ENCODE measurements at places on chromosomes 5 and 9. TPM values are rescaled to one million over a fixed set of nuclear protein-coding genes. Genes with fewer than 3 reads are reported as not detected.

DNA sequence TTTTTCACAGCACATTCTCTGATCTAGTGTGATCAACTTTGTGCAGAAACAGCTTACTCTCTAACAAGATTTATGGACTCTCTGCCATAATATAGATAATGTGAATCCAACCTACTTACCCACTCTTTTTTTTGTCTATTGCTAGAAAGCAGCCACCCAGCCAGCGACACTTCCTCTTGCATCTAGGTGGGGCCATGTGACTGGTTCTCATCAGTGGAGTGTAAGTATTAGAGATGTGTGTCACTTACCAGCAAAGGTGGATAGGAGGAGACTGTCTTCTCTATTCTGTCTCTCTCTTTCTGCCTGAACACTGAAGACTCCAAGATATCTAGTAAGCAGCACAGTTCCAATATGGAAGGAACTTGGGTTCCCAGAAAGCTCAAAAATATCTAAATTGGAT is 174.8 kb downstream of the MCTP1 start:
- H3K27ac ChIP-seq, result no peak overlapping the region
- H3K4me3 ChIP-seq, result no peak overlapping the region
- no peak for DNase-seq
- no peaks in the 10 kb centered on the region for H3K4me1 ChIP-seq
- H3K36me3 ChIP-seq, result no peaks in the 10 kb centered on the region

DNA sequence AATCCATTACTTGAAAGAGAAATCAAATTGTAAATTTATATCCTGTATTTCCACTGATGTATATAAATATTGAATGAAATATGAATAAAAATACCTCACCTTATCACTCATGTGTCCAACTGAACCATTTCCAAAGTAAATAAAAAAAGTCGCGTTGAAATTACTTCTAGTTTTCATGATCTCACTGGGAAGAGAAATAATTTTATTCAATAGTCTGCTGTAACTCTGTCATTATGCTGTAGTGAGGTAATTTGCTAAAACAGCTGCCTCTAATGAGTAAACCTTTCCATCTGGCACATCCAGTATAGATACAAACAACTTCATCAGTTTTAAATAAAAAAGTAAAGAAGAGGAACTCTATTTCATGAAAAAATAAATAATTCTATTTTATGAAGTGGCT is 611.5 kb downstream of the ZNF608 start:
- no peak for DNase-seq
- no peaks in the 10 kb centered on the region for H3K36me3 ChIP-seq
- H3K27ac ChIP-seq, result no peak overlapping the region
- H3K4me1 ChIP-seq, result no peaks in the 10 kb centered on the region
- H3K4me3 ChIP-seq, result no peak overlapping the region

DNA sequence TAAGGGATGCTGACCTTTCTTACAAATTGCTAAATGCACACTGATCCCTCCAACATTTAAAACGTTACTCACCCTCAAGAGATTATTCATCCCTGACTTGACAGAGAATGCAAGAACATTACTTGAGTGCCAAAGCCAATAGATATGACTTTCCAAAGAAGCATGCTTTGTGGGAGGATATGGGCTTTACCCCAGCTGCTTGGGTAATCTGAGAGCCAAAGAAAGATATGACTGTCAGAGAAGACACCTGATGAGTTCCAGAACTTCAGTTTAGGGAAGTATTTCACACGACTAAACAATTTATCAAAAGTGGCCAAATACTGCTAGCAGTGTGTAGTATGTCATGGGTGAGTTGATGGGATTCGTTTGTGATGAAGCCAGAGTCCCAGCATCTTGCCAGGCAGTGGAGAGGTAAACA is 7.4 kb upstream of the SPDL1 start:
- H3K4me1 ChIP-seq, result no peaks in the 10 kb centered on the region
- H3K27me3 ChIP-seq, result peaks cover 67% of the 10 kb centered on the region
- no peaks in the 10 kb centered on the region for H3K36me3 ChIP-seq
- H3K4me3 ChIP-seq, result no peak overlapping the region
- no peak for DNase-seq

The PCDH12 gene
- 1.9 TPM for total RNA-seq

The MARCHF6 gene
- total RNA-seq, result 27.6 TPM

The DRD1 gene
- total RNA-seq, result not detected

The HSPA4 gene
- total RNA-seq, result 61.8 TPM

The N4BP3 gene
- 14.7 TPM for total RNA-seq

- H3K27ac ChIP-seq, result no peak overlapping the region
- H3K36me3 ChIP-seq, result no peaks in the 10 kb centered on the region
- no peak for DNase-seq
- no peaks in the 10 kb centered on the region for H3K4me1 ChIP-seq
- H3K4me3 ChIP-seq, result no peak overlapping the region
Observed at GRCh38 chr9:112925058-112925641, 34.5 kb upstream of the SLC46A2 start.

- H3K4me3 ChIP-seq, result no peak overlapping the region
- H3K36me3 ChIP-seq, result no peaks in the 10 kb centered on the region
- H3K4me1 ChIP-seq, result peaks cover 24% of the 10 kb centered on the region
- no peaks in the 10 kb centered on the region for H3K27me3 ChIP-seq
Observed at GRCh38 chr9:16680541-16680940, 189.9 kb downstream of the BNC2 start.

The SLC46A2 gene
- total RNA-seq, result 0.09 TPM

The KIF27 gene
- total RNA-seq, result 4.2 TPM

DNA sequence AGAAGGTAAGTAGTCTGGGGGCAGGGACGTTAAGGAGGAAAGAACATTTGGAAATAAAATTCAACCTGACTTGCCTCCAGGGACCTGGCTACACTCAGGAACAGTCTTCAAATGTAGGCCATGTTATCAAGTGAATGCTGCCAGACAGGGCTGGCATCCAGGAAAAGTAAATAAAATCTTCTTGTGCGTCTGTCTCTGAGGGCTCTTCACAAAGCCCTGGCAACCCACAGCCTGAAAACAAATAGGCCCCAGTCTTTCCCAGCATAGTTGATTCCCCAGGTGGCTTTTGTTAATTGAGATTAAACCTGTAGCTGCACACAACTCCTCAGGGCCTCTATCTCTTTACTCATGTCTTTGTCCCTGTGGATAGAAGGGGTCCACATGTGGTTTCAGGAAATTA is 55.4 kb downstream of the STK32A start:
- H3K4me1 ChIP-seq, result no peaks in the 10 kb centered on the region
- H3K27ac ChIP-seq, result no peak overlapping the region
- H3K36me3 ChIP-seq, result no peaks in the 10 kb centered on the region
- no peak for DNase-seq
- no peak overlapping the region for H3K4me3 ChIP-seq

GRCh38 chr9:97633859-97634490 is 354 bp downstream of the NCBP1 start:
- H3K4me3 ChIP-seq, result peak overlapping the region; percentile 86
- H3K36me3 ChIP-seq, result no peaks in the 10 kb centered on the region
- H3K27me3 ChIP-seq, result no peaks in the 10 kb centered on the region
- peak overlapping the region; percentile 99 for H3K27ac ChIP-seq
- peaks cover 32% of the 10 kb centered on the region for H3K4me1 ChIP-seq
- no peak for DNase-seq

GRCh38 chr5:178895615-178896571 is at the start of gene ZFP2:
Gene ZFP2 (plus strand): TSS chr5:178895913. CDS start chr5:178931314, 35,401 bp downstream.
- no peaks in the 10 kb centered on the region for H3K36me3 ChIP-seq
- no peaks in the 10 kb centered on the region for H3K27me3 ChIP-seq
- peak within 1 kb of the TSS; percentile 81 for H3K27ac ChIP-seq
- no peaks in the 10 kb centered on the region for H3K4me1 ChIP-seq
- no peak for DNase-seq

GRCh38 chr9:130884542-130885483 is 11.8 kb downstream of the QRFP start:
- no peak for DNase-seq
- no peaks in the 10 kb centered on the region for H3K27me3 ChIP-seq
- peaks cover 8% of the 10 kb centered on the region for H3K4me1 ChIP-seq
- peaks cover 48% of the 10 kb centered on the region for H3K36me3 ChIP-seq
- no peak overlapping the region for H3K4me3 ChIP-seq
- H3K27ac ChIP-seq, result peak overlapping the region; percentile 72

- H3K4me1 ChIP-seq, result no peaks in the 10 kb centered on the region
- H3K27ac ChIP-seq, result no peak overlapping the region
- H3K4me3 ChIP-seq, result no peak overlapping the region
- peaks cover 99% of the 10 kb centered on the region for H3K27me3 ChIP-seq
Observed at GRCh38 chr5:176697934-176698538, 50.8 kb downstream of the TSPAN17 start.

DNA sequence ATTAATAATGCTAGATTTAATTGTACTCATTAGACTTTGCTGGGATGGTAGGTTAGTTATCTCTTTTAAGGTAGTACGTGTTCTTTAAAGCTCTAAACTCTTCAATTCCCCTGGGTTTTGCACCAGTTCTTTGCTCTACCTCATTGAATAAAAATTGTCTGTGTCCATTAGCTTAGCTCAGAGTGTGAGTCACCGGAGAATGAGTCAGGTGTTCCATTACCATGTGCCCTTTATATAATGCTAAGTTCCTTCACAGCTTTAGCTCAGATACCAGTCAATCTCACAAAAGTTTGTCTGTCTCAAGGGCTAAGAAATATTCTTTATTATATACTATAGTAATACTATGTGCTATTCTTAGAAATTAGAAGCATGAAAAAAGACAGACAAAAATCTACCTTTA is 339.4 kb downstream of the PRELID2 start:
- H3K36me3 ChIP-seq, result no peaks in the 10 kb centered on the region
- H3K27ac ChIP-seq, result no peak overlapping the region
- no peak overlapping the region for H3K4me3 ChIP-seq
- DNase-seq, result no peak
- H3K4me1 ChIP-seq, result no peaks in the 10 kb centered on the region

GRCh38 chr9:121451586-121451985 is 48.1 kb downstream of the GGTA1 start:
- no peak overlapping the region for H3K4me3 ChIP-seq
- H3K27me3 ChIP-seq, result no peaks in the 10 kb centered on the region
- H3K4me1 ChIP-seq, result peaks cover 7% of the 10 kb centered on the region
- H3K27ac ChIP-seq, result peak overlapping the region; percentile 73

DNA sequence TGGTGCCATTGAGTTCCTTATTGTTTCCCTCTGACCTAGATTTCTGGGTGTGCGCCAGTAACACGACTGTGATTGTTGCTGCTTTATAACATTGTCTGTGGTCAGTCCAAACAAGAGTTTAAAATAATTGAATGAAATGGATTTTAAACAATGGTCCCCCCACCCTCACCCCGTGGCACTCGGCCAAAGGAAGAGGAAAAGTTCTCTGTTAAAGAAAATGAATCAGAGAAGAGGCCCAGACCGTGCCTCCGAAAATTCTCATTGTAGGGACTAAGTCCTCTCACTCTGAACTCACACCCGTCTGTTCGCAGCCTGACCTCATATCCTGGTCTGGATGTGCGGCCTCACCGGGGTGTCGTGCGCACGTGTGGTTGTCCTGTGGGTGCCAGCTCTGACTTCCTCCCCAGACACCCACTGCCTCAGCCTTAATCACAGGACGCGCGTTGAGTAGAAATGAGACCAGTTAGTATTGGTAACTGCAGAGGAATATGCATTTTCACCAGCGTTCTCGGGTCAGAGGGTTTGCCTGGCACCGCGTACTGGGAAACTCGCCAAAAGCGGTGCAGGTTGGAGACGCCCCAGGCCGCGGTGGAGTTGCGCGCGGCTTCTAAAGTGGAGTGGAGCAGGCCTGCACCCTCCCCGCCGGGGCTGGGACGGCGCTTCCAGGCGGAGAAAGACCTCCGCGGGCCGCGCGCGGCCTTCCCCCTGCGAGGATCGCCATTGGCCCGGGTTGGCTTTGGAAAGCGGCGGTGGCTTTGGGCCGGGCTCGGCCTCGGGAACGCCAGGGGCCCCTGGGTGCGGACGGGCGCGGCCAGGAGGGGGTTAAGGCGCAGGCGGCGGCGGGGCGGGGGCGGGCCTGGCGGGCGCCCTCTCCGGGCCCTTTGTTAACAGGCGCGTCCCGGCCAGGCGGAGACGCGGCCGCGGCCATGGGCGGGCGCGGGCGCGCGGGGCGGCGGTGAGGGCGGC is at the start of gene ABL1:
Gene ABL1 (plus strand): TSS at position 884 of the 966 bp plus-strand sequence. CDS start 193 bp downstream, outside the sequence.
- no peaks in the 10 kb centered on the region for H3K27me3 ChIP-seq
- no peak for DNase-seq
- H3K27ac ChIP-seq, result peak within 1 kb of the TSS; percentile 94
- peak within 1 kb of the TSS; percentile 75 for H3K4me3 ChIP-seq

The ECSCR gene
- total RNA-seq, result 2.4 TPM

GRCh38 chr5:104111632-104112031 is 549.0 kb upstream of the NUDT12 start:
- no peaks in the 10 kb centered on the region for H3K4me1 ChIP-seq
- no peaks in the 10 kb centered on the region for H3K27me3 ChIP-seq
- H3K36me3 ChIP-seq, result no peaks in the 10 kb centered on the region
- H3K4me3 ChIP-seq, result no peak overlapping the region

The DEPDC1B gene
- 3.1 TPM for total RNA-seq

- H3K27ac ChIP-seq, result no peak overlapping the region
- no peaks in the 10 kb centered on the region for H3K36me3 ChIP-seq
- H3K4me1 ChIP-seq, result no peaks in the 10 kb centered on the region
- H3K27me3 ChIP-seq, result no peaks in the 10 kb centered on the region
- no peak overlapping the region for H3K4me3 ChIP-seq
- DNase-seq, result no peak
Observed at GRCh38 chr5:94751460-94751859, 133.0 kb downstream of the SLF1 start.

The TNC gene
- 75.1 TPM for total RNA-seq

The MAP1B gene
- 8.2 TPM for total RNA-seq

The IL3 gene
- total RNA-seq, result not detected

The ZSWIM6 gene
- total RNA-seq, result 6.4 TPM

DNA sequence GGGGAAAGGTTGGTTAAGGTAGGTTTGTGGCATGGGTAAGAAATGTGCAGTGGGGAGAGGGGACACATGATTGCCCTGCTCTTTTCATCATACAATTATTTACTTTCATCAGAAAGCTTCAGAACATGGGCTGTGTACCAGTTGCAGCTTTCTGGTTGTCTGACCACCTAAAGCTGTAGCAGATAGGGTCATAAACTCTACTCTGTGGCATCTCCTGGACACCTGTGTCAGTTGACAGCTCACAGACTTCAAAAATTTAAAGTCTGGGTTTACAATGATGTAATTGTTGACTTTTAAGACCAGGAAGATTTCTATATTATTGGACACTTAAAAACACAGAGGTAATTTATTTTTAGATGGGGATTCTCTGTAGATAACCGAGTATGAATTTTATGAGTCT is 222.7 kb upstream of the PRR16 start:
- H3K4me3 ChIP-seq, result no peak overlapping the region
- no peak overlapping the region for H3K27ac ChIP-seq
- no peaks in the 10 kb centered on the region for H3K27me3 ChIP-seq
- DNase-seq, result no peak
- H3K4me1 ChIP-seq, result no peaks in the 10 kb centered on the region

DNA sequence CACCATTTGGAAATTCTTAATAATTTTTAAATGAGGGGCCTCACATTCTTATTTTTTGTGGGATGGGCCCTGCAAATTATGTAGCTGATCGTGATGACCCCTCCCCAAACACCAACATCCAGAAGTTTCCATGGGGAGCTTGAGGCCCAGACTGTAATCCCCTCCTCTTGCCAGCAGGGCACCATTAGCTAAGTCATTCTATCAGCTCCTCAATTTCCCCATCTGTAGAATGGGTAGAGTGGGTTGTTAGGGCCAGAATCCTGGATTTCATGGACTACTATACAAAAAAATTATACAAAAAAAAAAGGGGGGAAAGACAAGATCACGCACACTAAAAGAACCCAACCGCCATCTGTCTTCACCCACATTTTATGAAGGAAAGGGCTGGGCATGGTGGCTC is 38.4 kb downstream of the SHB start:
- H3K4me1 ChIP-seq, result peaks cover 52% of the 10 kb centered on the region
- H3K36me3 ChIP-seq, result no peaks in the 10 kb centered on the region
- no peak for DNase-seq
- no peak overlapping the region for H3K4me3 ChIP-seq
- H3K27me3 ChIP-seq, result no peaks in the 10 kb centered on the region
- no peak overlapping the region for H3K27ac ChIP-seq

- H3K36me3 ChIP-seq, result no peaks in the 10 kb centered on the region
- no peaks in the 10 kb centered on the region for H3K27me3 ChIP-seq
- no peaks in the 10 kb centered on the region for H3K4me1 ChIP-seq
- no peak for DNase-seq
- no peak overlapping the region for H3K27ac ChIP-seq
Observed at GRCh38 chr9:81741103-81741502, 51.8 kb upstream of the TLE1 start.

Data from esophagus squamous epithelium (tissue), 5 donors.